ENCODE measurements at places on chromosomes 11 and 22. TPM values are rescaled to one million over a fixed set of nuclear protein-coding genes. Genes with fewer than 3 reads are reported as not detected.

MFRP gene
- total RNA-seq = not detected

HARBI1 gene
- 6.1 TPM for total RNA-seq

POU2AF1 gene
- not detected for total RNA-seq

CNIH2 gene
- 0.54 TPM for total RNA-seq

PDGFD gene
- total RNA-seq = 3.0 TPM

OR8D4 gene
- not detected for total RNA-seq
